ENCODE measurements at places on chromosomes 7 and 10.

- DNase-seq: no peak
Measured at GRCh38 chr10:78305311-78305710, 271.6 kb downstream of the RPS24 start.

- no peak for DNase-seq
Measured at GRCh38 chr7:122637784-122638183, 61.1 kb downstream of the RNF133 start.

- no peak for DNase-seq
Measured at GRCh38 chr10:110548002-110548401, 19.5 kb upstream of the SMC3 start.

- no peak for DNase-seq
Measured at GRCh38 chr7:2032876-2033407, 199.8 kb downstream of the MAD1L1 start.

DNA sequence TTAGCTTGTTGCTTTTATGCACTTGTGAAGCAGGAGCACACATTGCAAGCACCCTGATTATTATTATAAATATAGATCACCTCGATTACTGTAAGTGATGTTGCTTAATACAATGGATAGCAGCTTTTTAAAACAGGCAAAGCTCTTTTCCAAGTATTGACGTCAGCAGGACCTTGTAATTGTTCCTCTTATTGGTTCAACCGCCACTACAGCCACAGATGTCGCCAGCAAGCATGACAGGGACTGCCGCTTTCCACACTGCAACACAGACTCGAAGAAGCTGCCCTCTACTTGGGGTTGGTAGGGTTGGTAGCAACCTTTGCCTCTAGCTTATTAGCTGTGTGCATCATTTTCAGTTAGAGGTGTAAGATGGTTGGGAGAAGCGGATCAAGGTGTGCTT lies 167.6 kb downstream of the ZNF365 start:
- no peak for DNase-seq

DNA sequence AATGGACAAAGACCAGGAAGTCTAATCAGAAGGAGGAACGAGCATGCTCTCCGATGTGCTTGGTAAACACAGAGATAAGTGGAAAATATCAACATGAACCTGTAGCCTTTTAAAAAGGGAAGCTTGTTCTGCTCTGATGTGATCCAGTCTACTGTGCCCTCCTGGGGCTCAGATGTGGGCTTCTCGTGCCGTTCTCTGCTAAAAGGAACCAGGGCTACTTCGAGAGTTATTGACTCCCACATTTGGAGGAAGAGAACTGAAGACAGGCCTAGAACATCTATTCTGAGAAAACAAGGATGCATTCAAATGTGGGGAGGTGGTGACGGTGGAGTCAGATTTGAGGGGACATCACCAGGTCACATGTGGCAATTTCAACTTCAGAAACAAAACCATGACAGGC lies 325.4 kb downstream of the GLRX3 start:
- DNase-seq: no peak

- no peak for DNase-seq
Measured at GRCh38 chr7:74405899-74406512, 47.7 kb upstream of the GTF2IRD1 start.

- no peak for DNase-seq
Measured at GRCh38 chr7:1078985-1079384, 8.9 kb upstream of the GPER1 start.

GRCh38 chr10:69463886-69464285 lies 12.6 kb downstream of the TSPAN15 start:
- DNase-seq: no peak

- DNase-seq: no peak
Measured at GRCh38 chr7:36741866-36742265, 17.6 kb upstream of the AOAH start.

DNA sequence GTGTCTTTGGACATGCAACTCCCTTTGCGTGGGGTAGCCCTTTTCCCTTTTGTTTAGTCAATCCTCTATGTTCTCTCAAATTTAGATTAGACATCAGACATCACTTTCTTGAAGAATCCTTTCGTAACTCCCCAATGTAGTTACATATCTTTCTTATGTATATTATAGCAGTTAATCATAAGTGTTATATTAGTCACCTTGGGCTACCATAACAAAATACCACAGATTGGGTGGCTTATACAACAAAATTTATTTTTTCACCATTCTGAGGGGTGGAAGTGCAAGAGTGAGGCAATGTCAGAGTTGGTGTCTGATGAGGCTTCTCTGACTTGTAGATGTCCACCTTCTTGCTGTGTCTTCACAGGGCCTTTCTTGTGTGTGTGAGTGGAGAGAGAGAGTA lies 105.7 kb downstream of the PHTF2 start:
- DNase-seq: no peak

DNA sequence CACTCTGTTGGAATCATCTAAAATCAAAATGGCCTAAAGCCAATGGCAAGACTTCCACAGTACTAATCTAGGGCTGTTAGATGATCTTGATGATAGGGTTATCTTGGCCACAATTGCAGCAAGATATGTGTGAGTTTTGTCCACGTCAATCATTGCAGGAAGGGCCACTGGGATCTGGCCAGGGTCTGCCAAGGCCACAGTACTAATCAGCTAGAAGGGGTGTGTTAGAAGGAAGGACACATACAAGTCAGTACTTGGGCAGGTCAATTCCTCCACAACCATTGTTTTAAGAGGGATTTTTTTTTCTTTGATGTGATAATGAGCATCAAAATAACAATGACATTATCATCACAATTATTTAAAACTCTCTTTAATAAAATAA lies 1.6 kb downstream of the LMOD2 start:
- no peak for DNase-seq

DNA sequence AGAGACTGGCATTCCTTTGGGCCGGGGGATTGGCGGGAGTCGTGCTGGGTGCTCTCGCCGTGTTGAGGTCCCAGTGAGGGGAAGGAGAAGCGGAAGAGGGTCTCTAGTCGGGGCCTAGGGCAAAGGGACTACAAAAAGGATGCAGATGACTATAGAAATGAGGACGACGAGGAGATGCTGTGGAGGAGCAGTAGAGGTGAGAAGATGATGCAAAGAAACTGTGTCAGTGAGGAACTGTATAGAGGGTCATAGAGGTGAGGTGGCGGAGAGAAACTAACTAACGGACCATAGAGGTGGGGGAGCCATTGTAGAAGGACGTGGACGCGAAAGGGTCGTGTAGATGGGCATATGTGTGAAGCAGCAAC lies 324 bp downstream of the TWNK start:
- DNase-seq: no peak

GRCh38 chr7:69714886-69715576 lies 116.8 kb downstream of the AUTS2 start:
- DNase-seq: no peak

- no peak for DNase-seq
Measured at GRCh38 chr10:108901781-108902618, 1021.3 kb downstream of the XPNPEP1 start.

- peak; percentile 17 for DNase-seq
Measured at GRCh38 chr10:116026315-116026714, 246.7 kb downstream of the GFRA1 start.

DNA sequence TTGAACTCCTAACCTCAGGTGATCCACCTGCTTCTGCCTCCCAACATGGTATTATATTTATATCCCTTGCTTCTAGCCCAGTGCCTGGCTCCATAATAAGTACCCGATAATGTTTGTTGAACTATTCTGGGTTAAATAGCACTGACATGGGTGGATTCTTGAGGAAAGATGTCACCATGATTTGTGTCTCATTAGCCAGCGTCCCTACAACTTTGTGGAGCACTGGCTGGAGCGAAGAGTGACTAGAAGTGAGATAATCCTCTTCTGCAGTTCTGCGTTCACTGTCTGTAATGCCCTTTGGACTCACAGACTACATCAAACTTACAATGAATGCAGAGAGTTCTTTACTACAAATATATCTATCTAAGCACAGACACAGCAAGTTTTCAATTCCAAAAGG lies 16.9 kb upstream of the AKR1E2 start:
- no peak for DNase-seq

GRCh38 chr10:8312079-8312478 lies 257.6 kb downstream of the GATA3 start:
- DNase-seq: no peak

- peak; percentile 90 for DNase-seq
Measured at GRCh38 chr7:123594813-123595241, 6.8 kb upstream of the ASB15 start.

DNA sequence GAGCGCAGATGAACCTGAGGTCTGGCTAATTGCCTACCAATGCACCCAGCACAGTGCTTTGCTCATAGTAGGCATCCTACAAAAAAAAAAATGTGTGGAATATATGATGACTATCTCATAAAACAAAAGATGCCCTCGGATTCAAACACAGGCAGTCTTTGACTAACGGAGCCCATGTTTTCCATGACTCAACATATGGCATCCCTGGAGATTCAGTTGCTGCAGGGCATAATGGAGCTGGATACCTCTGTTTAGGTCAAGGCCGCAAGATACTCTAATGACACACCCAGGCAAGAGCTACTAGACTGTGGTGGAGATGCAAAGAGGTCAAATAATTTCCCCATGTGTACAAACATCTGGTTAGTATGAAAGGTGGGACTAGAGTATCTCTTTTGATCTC lies 16.3 kb downstream of the CUBN start:
- DNase-seq: no peak

GRCh38 chr10:15860692-15861201 lies 440 bp upstream of the MINDY3 start:
- DNase-seq: no peak

- DNase-seq: no peak
Measured at GRCh38 chr10:133391761-133392518, 2.0 kb upstream of the MTG1 start.

GRCh38 chr10:113627836-113628235 lies 36.0 kb downstream of the NRAP start:
- DNase-seq: no peak

GRCh38 chr10:102870221-102870620 lies 951 bp downstream of the AS3MT start:
- peak; percentile 20 for DNase-seq

DNA sequence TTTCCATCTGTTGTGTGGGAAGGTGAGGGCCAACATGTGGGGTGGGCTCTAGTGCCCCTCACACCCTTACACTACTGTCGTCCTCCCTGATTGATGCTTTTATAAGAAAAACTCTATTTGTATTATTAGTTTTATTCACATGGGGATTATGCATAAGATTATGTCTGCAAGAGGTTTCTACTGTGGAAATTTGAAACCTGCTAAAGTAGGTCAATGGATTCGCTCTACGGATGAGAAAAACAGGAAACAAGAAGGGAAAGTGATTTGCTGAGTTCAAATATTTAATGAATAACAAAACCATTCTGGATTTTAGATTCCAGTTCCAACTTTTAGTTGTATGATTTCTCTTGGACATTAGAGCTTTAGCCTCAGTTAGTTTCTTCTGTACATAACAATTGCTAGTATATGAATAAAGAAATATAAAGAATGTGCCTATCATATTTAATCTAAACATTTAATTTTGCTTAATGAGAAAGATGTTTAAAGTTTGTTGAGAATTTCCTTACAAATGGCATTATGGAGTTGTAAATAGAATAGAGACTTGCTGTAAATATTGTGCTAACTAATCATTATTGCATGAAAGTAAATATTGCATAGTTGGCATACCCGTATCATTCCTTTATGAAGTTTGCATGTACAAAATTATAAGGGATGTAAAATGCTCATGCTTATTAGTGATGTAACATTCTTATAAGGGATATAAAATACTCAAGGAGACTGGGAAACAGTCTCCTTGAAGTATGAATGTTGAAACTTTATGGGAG lies 193.8 kb downstream of the THSD7A start:
- no peak for DNase-seq

DNA sequence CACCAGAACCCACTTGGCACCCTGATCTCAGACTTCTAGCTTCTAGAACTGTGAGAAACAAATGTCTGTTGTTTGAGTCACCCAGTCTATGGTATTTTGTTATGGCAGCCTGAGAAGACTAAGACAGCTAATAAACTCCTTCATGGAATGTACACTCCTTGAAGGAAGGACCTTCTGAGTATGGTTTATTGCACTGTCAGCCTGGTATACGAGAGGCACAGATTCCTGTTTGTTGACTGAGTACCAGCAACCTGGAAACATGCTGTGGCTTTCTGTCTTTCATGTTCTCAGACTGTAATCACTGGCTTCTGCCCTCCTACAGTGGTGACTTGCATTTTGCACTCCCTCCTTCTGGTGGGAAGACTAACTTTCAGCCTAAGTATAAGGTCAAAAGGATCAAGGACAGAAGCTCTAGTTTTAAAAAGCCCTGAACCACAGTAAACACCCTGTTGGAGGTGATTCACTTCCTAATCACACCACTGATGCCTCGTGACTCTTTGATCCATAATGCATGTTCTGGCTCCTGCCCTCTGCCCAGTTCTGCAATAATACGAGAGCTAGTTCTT lies 319.0 kb upstream of the NPSR1 start:
- DNase-seq: no peak

DNA sequence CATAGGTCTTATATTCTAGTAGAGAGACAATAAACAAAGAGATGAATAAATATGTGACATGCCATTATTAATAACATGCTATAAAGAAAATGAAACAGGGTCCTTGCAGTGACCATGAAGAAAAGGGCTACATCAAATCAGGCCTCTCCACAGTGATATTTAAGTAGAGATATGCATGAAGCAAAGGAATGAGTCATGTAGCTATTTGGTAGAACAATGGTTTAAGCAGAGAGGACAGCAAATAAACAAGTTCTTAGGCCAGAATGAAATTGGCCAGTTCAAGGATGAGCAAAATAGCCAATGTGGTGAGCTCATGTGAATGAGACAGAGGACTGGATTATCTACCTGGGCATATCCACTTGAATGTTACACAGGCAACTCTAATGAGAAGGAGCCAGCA lies 172.2 kb upstream of the FERD3L start:
- DNase-seq: no peak

DNA sequence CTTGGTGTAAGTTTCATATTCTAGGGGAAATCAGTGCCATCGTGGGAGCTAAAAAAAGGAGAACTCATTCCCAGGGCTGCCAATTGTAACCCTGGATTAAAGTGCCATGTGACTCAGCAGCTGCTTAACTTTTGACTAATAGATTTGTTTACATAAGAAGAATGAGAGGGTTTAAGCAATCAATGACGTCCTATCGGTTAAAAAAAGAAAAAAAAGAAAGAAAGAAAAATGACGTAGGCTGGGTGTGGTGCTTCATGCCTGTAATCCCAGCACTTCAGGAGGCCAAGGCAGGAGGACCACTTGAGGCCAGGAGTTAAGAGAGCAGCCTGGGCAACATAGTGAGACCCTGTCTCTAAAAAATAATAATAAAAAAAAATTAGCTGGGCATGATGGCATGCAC lies 116.2 kb upstream of the AFAP1L2 start:
- DNase-seq: no peak

DNA sequence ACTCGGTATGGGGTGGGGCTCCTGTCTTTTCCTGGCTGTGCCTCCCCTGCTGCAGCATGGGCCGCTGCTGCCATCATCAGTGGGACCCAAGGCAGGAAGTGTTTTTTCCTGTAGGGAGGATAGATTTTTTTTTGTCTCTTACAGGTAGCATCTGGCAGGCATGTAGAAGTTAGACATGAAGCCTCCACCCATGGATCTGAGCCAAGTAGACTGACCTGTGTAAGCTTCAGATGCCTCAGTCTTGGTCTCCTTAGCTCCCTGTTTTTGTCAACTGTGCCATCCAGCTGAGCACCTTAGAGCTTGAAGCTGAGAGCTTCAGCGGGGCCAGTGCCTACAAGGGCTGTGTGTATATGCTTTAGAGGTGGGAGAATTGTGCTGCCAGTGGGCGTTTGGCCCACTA lies 93.5 kb downstream of the AUTS2 start:
- no peak for DNase-seq
